ENCODE measurements at places on chromosomes 7 and 10.
A peak's percentile ranks its signal among the peaks of the same experiment; 100 is the strongest.

- DNase-seq = no peak
Observed at GRCh38 chr10:124568848-124569622, 107.4 kb downstream of the LHPP start.

DNA sequence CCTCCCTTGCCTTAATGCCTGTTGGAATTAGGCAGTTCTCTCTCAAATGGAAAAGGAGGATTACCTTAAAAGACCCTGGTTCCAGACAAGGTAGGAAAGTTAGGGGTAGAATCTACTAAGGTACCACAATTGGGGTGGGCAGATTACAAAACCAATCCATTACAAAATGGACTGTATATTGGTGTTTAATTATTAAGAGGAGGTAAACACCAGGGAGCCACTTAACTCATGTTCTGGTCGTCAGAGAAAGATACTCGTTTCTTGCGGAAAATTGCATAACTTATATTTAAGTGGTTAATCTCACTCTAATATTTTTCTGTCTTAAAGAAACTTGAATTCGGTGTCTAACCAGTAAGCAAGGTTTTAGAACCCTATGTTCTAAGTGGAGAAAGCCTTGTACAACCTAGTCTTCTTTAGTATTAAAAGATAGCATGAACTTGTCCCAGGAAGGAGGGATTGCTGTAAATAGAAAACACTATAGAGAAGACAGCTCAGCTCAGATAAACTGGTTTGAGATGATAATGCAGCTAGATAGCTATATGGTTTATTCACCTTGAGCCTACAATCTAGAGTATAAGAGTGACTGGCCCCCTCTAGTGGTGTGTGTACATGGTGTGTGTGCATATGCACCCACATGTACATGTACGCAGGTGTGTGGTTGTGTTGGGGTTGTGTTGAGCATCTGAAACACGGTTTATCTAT is 58.0 kb upstream of the STRIP2 start:
- DNase-seq = no peak

DNA sequence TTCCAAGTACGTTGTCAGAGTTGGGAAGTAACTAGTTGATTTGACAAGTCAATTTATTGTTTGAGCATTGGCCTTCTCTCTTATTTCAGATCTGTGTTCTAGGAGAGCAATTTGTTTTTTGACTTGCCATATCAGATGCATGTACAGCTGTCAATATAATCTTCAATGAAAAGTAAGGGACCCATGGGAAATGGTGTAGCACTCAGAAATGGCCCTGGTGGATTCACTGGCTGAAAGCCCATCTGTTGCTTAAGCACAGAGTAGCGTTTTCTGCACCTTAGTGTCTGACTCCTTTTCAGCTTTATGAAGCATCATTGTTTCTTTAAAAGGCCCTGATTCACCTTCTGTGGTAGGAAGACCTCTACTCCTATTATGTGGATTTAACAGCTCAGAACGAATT is 10.2 kb downstream of the GARS1 start:
- no peak for DNase-seq

DNA sequence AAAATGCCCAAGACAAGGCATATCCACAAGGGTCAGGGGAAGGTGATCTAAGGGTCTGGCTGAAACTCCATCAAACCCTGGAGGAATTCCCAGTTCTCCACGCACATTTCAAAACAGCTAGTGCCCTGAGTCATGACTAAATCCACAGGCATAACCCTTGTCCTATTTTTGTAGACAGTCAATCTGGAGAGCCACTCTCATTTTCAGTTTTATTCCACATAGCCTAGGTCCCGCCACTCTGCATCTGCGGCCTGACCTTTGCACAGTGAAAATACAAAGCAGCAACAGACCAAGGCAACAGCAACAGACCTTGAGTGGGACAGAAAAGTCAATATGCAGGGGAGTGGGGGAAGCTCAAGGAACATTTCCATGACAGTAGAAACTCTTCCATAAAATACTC is 201.4 kb upstream of the NPVF start:
- DNase-seq = no peak

DNA sequence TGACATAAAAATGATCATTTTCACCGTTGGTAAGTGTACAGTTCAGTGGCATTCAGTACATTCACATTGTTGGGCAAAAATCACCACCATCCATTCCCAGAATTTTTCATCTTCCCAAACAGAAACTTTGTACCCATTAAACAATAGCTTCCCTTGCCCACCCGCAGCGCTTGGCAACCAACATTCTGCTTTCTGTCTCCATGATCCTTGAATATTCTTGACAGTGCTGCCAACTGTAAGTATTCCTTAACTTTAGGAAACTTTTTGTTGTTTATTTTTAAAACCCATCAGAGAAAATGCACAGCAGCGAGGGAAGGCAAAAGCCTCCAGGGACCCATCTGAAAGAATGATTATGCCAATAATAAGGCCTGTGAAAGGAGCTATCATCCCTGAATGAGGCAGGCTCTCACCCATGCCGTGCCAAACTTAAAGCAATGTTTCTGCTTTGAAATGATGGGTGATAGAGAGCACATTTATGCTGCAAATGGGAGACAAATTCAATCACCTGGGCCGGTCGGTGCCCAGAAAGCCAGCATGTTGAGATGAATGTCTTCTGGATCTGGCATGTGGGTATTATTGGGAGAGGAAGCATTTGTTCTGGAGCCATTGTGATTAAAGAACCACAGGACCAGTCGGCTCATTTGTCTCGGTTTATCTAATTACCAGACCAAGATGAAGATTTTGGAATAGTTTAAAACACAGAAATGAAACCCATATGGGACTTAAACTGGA is 202.1 kb upstream of the NPVF start:
- no peak for DNase-seq

DNA sequence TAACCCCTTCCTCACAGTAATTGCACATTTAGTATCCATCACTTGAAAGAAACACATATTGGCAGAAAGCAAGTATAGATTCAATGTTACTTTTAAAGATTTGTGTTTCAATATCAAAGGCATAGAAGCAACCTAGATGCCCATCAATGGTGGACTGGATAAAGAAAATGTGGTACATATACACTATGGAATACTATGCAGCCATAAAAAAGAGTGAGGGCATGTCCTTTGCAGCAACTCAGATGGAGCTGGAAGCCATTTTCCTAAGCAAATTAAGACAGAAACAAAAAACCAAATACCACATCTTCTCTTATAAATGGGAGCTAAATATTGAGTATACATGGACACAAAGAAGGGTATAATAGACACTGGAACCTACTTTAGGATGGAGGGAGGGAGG is 3.6 kb downstream of the OR6V1 start:
- DNase-seq = no peak

DNA sequence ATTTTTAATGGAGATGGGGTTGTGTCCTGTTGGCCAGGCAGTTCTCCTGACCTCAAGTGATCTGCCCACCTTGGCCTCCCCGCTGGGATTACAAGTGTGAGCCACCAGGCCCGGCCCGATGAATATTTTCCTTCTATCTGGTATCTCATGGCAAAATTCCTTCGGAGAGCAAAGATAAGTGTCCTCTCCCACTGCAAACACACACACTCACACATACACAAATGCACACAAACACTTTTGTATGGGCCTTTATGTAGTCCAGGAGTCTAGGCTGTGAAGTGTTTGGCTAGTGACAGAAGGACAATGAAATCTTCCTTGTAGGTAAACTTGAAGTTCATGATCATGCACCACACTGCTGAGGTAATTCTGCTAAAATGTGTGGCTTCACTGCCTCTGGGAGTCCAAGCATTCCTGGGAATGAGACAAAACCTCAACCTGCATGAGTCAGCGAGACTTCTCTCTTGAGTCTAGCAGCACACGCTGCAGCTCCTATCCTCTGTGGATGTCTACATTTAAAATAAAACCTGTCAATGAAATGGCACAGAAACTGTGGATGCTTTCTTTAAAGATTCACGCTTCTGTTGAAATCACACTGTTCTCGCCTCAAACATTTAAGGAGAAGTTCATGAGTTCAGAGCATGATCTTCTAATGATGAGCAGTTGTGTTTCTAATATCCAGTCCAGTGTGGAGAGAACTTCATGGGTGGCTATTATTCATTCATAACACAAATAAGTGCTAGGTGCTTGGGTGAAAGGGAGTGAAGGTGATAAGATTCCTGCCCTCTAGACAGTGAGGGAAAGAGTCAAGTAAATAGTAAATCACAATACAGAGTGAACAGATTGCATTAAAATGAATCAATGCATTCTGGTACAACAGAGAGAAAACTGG is 96.5 kb downstream of the NRP1 start:
- DNase-seq = no peak

DNA sequence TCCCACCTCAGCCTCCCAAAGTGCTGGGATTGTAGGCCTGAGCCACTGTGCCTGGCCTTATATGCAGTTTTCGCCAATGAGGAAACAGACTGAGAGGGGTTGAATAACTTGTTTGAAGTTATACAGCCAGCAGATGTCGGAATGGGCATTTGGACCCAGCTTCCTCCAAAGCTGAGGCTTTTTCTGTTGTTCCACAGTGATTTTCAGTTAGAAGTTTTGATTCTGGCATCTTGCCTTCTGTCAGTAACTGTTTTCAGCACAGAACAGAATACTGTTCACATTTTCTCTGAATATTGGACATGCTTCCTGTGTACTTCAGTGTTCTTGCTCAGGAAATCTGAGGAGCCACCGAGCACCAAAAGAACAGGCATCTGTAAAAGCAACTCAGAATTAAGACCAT is 287.2 kb downstream of the CAMK1D start:
- no peak for DNase-seq

GRCh38 chr10:50604049-50604640 is 19.6 kb downstream of the SGMS1 start:
- DNase-seq = no peak

DNA sequence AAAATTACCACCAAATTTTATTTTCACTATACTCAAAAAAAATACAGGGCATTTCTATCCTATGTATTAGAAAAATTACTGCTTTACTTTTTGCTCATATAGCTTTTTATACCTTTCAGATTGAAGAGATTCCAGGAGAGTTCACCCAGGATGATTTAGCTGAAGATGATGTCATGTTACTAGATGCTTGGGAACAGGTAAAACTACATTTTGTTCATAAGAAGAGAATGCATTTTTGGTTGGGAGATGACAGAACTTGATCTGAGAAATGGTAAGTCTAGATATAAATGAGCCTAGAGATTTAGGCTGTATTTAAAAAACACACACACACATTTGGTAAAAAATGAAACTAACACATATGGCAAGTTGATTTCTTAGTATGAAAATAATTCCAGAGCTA is 38.1 kb upstream of the ARL4A start:
- no peak for DNase-seq

GRCh38 chr7:105822806-105823205 is 53.6 kb downstream of the ATXN7L1 start:
- DNase-seq = no peak

DNA sequence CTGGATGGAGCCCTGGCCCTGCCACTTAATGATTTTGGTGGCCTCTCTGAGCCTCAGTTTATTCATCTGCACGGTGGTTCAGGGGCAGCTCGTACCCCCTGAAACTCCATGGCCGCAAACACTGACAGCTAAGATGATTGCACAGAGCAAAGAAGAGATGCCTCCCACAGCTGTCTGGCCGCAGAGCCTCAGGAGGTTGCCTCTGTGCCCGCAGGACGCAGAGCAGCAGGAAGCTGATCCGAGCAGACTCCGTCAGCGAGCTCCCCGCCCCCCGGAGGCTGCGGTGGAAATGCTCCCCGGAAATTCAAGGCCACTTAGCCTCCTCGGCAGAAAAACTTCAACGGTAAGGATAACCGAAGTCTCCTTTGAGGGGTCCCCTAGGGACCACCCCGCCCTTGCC is 30.2 kb upstream of the C10orf53 start:
- no peak for DNase-seq

DNA sequence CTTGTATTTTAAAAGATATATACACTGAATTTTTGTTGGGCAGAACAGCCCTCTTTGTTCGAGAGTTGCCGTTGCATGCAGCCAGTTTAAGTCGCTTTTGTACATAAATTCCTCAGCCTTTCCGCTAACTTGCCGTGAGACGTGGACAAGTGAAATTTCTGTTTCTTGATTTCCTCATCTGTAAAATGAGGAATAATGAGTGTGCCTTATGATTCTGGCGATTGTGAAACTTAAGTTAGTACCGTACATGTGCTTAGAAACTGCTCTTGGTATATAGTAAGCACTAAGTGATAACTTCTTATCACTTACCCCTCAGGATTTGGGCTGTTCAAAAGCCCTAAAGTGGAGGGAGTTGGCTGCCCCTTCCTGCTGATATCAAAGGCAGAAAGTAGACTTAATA is 1.4 kb downstream of the CCNJ start:
- DNase-seq = no peak

GRCh38 chr10:45419676-45420025 is 45.6 kb downstream of the ALOX5 start:
- peak; percentile 23 for DNase-seq

DNA sequence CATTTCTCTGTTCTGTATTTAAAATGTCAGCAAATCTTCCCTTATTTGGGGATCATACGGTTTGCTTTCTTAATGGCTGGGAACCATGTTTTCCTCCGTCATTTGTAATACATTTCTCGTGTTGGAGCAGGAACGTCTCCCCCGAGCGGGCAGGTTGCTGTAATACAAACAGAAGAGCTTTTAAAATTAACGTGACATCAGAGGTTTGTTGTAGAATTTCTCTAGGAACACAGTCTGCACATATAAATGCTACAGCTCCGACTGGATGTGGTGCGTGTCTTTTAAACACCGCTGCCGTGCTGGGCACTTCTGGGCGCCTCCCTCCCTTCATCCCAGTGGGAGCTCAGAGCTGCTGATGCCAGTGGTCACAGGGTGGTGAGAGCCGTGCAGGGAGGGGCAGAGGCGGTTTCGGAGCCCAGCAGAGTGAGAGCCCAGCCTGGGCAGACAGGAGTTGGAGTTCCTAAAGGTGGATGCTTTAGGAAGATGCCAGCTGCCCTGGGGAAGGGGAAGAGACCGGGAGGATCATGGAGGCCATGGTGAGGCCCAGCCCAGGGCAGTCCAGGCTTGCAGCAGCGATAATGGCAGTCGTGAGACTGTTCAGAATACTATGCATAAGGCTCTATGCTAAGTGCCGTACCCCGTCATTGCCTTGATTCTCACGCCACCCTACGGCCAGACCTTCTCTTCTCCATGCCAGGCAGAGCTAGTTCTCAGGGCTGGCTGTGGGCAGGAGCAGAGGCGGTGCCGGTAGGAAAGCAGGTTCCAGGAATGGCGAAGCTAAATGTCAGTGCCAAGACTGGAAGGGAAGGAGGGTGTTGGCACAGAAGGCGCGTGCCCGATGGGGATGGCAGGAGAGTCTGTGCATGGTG is 96.2 kb downstream of the GLRX3 start:
- no peak for DNase-seq

GRCh38 chr10:103649654-103650423 is 156.3 kb downstream of the NEURL1 start:
- peak; percentile 72 for DNase-seq

DNA sequence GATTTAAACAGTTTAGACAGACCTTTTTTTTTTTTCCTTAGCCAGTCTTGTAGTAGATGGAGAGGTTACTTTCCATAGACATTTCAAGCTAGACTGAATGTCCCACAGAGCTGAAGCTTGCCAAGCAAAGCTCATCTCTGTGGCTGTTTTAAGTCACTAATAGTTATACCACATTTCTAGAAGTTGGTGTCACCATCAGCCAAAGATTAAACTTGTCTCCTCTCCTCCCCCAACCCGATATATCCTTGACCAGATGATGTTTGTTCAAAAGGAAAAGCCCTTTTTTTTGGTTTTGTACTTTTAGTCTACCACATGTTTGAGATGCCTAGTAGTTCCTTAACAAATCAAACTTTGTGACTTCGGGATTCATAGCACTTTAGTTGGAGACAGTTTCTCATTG is 66.1 kb downstream of the ADD3 start:
- no peak for DNase-seq
